ENCODE measurements at places on chromosomes 3 and 15.

DNA sequence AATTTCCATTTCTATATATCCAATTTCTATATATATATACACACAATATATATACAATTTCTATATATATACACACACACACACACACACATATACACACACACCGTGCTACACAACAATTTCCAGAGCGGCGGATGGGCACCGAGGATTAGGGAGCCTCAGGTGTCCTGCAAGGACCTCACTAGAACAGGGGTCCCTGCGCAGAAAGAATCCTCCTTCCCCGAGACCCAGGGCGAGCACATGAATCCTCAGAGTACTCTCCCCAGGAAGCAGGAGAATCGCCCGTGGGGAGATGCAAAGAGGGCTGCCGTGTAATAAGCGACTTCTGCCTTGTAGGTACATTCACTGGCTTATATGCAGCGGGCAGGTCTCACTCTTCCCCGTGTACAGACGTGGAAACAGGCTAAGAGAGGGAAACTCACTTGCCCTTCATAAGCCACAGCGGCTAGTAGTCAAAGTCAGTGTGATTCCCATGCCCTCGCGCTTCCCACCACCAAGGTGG lies 467 bp downstream of the PIF1 start:
- DNase-seq: no peak

DNA sequence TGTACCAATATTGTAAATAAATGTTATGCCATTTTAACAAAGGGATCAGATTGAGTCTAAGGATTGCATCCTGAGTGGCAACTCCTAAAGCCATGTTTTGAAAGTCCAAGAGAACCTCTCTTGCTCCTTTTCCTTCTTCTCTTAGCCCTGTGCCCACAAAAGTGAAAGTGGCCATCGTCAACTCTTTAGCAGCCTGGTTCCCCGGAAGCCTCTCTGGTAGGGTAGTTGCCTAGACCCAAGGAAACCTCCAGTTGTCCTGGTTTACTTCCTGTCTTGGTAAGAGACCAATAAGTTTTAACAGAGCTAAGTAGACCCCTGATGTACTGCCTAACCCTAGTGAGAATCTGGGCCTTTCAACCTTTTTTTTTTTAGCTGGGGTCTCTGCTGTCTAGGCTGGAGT lies 10.2 kb upstream of the ITPKA start:
- DNase-seq: no peak

DNA sequence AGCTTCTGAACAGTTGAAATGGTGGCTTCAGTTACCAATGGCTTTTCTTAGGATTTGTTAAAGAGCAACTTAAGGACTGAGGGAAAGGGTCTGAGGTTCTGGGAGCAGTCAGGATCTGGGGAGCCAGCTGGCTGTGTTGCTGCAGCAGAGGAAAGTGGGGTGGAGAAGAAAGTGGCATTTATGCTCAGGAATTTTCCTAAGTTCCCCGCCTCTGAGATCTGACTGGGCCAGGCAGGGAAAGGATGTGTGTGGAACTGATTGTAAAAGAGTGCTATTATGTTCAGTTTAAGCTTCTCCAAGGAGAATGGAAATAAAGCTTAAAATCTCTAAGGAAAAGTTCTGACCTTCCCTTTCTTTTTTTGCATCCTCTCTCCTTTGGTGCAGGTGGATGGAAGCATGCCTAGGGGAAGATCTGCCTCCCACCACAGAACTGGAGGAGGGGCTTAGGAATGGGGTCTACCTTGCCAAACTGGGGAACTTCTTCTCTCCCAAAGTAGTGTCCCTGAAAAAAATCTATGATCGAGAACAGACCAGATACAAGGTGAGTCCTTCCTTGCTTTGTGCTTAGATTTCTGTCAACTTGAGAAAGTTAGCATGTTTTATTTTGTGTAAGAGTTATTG lies 37.8 kb downstream of the IQGAP1 start:
- DNase-seq: no peak

DNA sequence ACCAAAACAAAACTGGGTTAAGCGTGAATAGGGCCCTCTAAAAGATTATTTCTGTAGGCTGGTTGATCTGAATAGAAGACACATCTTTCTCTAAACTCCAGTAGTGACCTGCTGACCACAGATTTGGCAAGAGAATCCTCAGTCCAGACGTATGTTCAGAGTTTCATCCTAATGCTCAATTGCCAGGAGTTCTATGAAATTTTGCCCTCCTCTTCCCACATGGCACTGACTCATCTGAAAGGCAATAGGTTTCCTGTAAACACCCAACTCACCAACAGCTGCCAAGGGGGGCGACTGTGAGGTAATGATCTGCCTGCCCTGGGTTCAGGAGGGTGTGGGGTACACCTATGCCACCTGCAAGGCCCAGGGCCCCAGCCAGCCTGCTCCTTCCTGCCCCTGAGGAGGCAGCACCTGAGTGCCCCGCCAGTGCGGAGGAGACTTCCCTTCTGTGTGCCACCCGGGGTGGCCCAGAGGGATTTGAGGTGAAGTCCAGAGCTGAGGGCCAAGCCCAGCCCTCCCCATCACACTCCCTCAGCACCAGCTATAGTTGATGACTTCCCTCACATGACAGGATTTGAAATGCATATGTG lies 8.4 kb upstream of the PLA2G4D start:
- DNase-seq: no peak

Data from 8988T (cell line).